Gastroesophageal sphincter (tissue), 4 donors: ENCODE measurements at places on chromosomes 4 and X. TPM values are rescaled to one million over a fixed set of nuclear protein-coding genes. Genes with fewer than 3 reads are reported as not detected.

GRCh38 chrX:112816908-112817307 lies 23.7 kb downstream of the AMOT start:
- no peaks in the 10 kb centered on the region for H3K4me1 ChIP-seq
- no peak overlapping the region for H3K4me3 ChIP-seq
- ATAC-seq = no peak
- H3K27me3 ChIP-seq = no peaks in the 10 kb centered on the region

DNA sequence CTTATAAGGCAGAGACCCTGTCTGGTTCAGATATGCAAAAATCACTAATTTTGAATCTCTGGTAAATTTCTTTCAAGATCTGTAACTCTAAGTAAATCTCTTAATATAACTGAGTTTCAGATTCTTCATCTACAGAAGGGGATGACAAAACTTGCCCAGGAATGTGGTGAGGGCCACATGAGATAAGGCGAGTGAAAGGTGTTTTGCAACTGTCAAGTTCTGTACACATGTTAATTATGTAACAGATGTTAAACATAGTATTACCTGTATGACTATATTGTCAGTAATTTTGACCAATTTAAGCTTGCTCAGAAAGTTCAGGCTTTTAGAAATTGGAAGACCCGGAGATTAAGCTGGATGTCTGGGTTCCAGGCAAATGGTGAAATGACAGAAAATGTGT lies 549 bp upstream of the GLRB start:
- H3K4me1 ChIP-seq = peaks cover 3% of the 10 kb centered on the region
- H3K27ac ChIP-seq = no peak overlapping the region
- no peaks in the 10 kb centered on the region for H3K36me3 ChIP-seq

- no peaks in the 10 kb centered on the region for H3K36me3 ChIP-seq
- no peaks in the 10 kb centered on the region for H3K4me1 ChIP-seq
- H3K4me3 ChIP-seq = no peak overlapping the region
- no peak for ATAC-seq
- no peak overlapping the region for H3K27ac ChIP-seq
- no peaks in the 10 kb centered on the region for H3K27me3 ChIP-seq
Measured at GRCh38 chr4:125702406-125702805, 387.7 kb downstream of the FAT4 start.

GRCh38 chr4:134126000-134126560 lies 75.5 kb downstream of the PABPC4L start:
- no peaks in the 10 kb centered on the region for H3K36me3 ChIP-seq
- no peak for ATAC-seq
- H3K4me1 ChIP-seq = no peaks in the 10 kb centered on the region
- H3K4me3 ChIP-seq = no peak overlapping the region

DNA sequence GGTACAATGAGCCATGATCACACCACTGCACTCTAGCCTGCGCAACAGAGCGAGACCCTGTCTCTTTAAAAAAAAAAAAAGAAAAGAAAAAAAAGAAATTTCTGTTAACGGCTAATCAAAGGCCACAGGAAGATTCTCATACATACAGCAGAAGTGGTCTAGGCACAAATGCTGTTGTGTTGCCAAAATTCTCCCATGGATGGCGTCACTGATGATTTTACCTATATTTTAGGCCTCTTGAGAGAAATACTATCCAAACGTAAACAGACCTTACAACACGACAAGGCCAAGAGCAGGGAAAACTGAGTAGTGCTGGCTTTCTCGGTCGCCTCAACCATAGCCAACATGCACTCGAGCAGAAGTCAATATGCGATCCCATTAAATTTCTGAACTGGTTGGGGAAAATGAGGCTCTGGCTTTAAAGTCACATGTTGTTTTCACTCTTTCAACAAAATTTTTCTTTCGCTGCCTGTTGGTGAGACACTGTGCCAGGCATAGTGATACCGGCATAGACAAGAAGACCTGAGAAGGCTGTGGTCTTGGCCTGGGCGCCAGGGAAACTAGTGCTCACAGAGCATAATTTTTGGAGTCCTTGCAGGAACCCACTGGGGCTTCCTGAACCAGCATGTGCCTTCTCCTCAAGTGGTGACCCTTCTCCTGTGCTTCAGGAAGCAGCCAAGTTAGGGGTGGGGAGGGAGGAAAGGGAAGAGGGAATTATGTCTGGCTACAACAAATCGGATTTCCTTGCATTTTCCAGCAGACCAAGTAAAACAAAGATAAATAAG lies 20.6 kb downstream of the SH3KBP1 start:
- H3K36me3 ChIP-seq = no peaks in the 10 kb centered on the region
- ATAC-seq = no peak
- H3K27ac ChIP-seq = peak overlapping the region; percentile 43
- H3K27me3 ChIP-seq = no peaks in the 10 kb centered on the region

DNA sequence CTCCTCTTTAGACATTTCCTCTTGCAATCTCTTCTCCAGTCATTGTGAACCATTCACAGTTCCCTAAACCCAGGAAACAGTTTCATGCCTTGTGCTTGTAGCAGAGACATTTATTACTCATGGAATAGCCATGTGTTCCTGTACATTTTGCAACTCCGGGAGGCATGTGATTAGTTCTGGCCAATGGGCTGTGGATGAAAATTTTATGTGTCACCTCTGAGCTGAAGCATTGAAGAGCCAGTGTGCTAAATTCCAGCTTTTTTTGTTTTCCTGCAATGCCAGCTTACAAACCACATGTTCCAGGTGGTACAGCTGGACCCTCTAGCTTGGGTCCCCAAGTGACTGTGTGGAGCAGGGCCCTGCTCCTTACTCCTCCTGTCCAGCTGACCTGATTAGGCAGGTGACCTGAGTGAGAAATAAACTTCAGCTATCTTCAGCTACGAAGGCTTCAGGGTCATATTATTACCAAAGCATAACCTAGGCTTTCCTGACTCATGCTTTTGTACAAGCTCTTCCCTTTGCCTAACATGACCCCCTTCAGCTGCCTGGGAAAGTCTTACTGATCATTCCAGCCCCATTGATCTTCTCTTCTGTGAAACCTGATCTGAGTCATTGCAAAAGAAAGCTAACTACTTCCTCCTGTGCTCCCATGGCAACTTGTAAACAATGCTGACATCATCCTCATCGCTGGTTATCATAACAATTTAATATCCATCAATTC lies 200.4 kb downstream of the PTTG2 start:
- H3K27me3 ChIP-seq = no peaks in the 10 kb centered on the region
- peak; percentile 79 for ATAC-seq
- H3K4me3 ChIP-seq = no peak overlapping the region
- no peak overlapping the region for H3K27ac ChIP-seq

GRCh38 chrX:134670134-134670924 lies 12.1 kb upstream of the PLAC1 start:
- H3K27ac ChIP-seq = no peak overlapping the region
- no peaks in the 10 kb centered on the region for H3K36me3 ChIP-seq
- no peaks in the 10 kb centered on the region for H3K4me1 ChIP-seq
- ATAC-seq = no peak
- no peak overlapping the region for H3K4me3 ChIP-seq
- no peaks in the 10 kb centered on the region for H3K27me3 ChIP-seq

DNA sequence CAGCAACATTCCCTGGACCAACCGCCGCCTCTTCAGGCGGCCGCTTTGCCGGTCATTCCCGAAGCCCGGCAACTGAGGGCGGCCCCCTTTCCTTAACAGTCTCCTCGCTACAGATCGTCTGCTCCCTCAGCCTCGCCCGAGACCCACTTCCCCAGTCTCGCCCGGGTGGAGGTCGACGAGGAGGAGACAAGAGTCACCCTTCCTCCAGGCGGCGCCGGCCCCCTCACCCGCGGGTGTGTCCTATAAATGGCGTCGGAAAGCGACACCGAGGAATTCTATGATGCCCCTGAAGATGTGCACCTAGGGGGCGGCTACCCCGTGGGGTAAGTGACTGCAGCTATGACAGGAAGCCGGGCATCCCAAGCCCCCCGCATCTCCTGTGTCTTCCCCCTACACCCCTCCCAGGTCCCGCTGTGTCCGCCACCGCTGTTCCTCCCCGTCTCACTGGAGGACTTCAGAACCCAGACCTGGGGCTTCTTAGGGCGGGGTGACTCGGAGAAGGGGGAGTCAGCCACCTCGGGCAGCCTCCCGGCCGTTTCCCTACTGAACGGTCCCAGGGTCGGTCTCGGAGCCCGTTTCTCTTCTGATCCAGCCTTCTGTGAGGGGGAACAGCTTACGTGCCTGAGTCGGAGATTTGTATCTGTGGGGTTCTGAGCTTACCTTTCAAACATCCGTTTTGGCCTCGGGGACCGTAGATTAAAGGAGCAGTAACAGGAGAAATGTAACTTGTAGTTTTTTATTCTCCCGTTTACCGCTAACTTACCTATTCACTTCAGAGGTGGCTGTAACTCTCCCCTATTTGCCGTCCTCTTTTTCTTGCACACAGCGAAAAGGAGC lies 570 bp downstream of the WDR44 start:
- H3K27me3 ChIP-seq = no peaks in the 10 kb centered on the region
- H3K4me3 ChIP-seq = peak overlapping the region; percentile 98
- no peaks in the 10 kb centered on the region for H3K4me1 ChIP-seq
- peak overlapping the region; percentile 92 for H3K27ac ChIP-seq

- H3K36me3 ChIP-seq = no peaks in the 10 kb centered on the region
- ATAC-seq = no peak
- peak overlapping the region; percentile 70 for H3K4me3 ChIP-seq
- H3K27me3 ChIP-seq = no peaks in the 10 kb centered on the region
- H3K27ac ChIP-seq = no peak overlapping the region
- H3K4me1 ChIP-seq = no peaks in the 10 kb centered on the region
Measured at GRCh38 chrX:69615342-69615741, 571 bp upstream of the EDA start.

GRCh38 chrX:43019021-43019420 lies 241.1 kb upstream of the PPP1R2C start:
- no peaks in the 10 kb centered on the region for H3K36me3 ChIP-seq
- no peak for ATAC-seq
- H3K27me3 ChIP-seq = no peaks in the 10 kb centered on the region
- H3K4me1 ChIP-seq = no peaks in the 10 kb centered on the region

DNA sequence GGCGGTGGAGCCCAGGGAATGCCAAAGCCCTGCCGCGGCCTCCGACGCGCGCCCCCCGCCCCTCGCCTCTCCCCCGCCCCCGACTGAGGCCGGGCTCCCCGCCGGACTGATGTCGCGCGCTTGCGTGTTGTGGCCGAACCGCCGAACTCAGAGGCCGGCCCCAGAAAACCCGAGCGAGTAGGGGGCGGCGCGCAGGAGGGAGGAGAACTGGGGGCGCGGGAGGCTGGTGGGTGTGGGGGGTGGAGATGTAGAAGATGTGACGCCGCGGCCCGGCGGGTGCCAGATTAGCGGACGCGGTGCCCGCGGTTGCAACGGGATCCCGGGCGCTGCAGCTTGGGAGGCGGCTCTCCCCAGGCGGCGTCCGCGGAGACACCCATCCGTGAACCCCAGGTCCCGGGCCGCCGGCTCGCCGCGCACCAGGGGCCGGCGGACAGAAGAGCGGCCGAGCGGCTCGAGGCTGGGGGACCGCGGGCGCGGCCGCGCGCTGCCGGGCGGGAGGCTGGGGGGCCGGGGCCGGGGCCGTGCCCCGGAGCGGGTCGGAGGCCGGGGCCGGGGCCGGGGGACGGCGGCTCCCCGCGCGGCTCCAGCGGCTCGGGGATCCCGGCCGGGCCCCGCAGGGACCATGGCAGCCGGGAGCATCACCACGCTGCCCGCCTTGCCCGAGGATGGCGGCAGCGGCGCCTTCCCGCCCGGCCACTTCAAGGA lies at the start of gene FGF2:
TSS of gene FGF2 (plus strand) at position 279 of the 705 bp plus-strand sequence. CDS start at position 623, 344 bp downstream.
- H3K4me1 ChIP-seq = peaks cover 54% of the 10 kb centered on the region
- H3K36me3 ChIP-seq = no peaks in the 10 kb centered on the region
- ATAC-seq = peak; percentile 76
- H3K4me3 ChIP-seq = peak within 1 kb of the TSS; percentile 86

DNA sequence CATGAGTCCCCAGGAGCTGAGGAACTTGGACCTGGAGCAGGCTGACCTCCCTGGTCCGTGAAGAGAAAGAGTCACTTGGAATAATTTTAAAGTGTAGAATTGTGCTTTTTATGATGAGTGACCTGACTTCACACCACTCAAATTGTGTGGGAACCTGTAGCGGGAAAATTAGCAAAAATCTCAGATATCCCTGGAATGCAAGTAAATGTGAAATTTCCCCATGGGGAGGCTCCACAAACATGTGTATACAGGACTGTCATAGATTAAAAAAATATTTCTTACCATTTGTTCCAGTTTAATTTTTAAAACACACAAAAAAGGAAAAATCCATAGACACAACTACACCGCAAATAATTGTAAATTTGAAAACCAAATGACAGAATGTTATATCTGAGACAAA lies 1079.6 kb upstream of the PABPC4L start:
- ATAC-seq = no peak
- no peak overlapping the region for H3K4me3 ChIP-seq
- no peaks in the 10 kb centered on the region for H3K36me3 ChIP-seq
- H3K4me1 ChIP-seq = no peaks in the 10 kb centered on the region
- H3K27me3 ChIP-seq = no peaks in the 10 kb centered on the region

DNA sequence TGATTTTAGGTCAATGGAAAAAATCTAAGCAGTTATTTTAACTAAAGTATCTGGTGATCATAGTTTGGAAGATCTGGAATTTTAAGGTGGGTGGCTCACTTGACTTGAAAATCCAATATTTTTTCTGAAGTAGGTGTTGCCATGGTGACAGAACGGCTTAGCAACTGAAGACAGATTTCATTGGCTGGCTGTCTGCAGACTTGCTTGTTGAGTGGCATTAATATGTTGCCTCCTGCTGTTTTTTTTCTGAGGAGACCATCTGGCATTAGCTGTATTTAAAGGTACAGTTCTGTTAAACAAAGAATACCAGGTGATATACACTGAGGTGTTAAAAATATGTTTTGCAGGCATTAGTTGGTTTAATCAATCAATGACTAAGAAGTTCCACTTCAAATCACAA lies 19.8 kb downstream of the CPE start:
- no peaks in the 10 kb centered on the region for H3K36me3 ChIP-seq
- H3K27me3 ChIP-seq = no peaks in the 10 kb centered on the region
- no peaks in the 10 kb centered on the region for H3K4me1 ChIP-seq
- ATAC-seq = no peak
- H3K27ac ChIP-seq = no peak overlapping the region

- no peak for ATAC-seq
- no peak overlapping the region for H3K4me3 ChIP-seq
- H3K36me3 ChIP-seq = no peaks in the 10 kb centered on the region
- H3K27ac ChIP-seq = no peak overlapping the region
Measured at GRCh38 chr4:80989921-80990544, 40.5 kb upstream of the BMP3 start.

DNA sequence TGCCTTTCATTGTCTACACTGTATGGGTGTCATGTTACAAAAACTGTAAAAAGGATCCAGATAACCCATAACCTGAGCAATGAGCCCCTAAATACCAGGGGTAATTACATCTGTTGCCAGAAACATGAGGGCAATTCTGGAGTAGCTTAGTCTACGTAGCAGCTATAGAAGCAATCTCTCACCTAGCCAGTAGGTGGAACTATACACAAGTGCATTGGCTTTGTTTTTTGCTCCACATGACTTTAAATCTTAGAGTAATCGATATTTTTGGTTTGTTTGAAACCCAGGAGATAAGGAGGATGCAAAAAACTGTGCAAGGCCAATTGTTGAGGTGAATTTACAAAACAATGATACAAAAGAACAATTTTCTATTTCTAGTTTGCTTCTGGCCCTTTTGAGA lies 57.5 kb downstream of the GPR82 start:
- H3K4me3 ChIP-seq = no peak overlapping the region
- H3K36me3 ChIP-seq = no peaks in the 10 kb centered on the region
- ATAC-seq = no peak
- no peak overlapping the region for H3K27ac ChIP-seq
- no peaks in the 10 kb centered on the region for H3K27me3 ChIP-seq

The RBMXL3 gene
- total RNA-seq = not detected

The EDA gene
- total RNA-seq = 5.6 TPM

The GIMD1 gene
- not detected for total RNA-seq

The NR3C2 gene
- 15.9 TPM for total RNA-seq
